Vein endothelial cell (primary cell): ENCODE measurements at places on chromosomes 3 and 15. TPM values are rescaled to one million over a fixed set of nuclear protein-coding genes. Genes with fewer than 3 reads are reported as not detected.

Gene TRH
- not detected in 2 replicates for total RNA-seq

Gene GXYLT2
- total RNA-seq: 1.1 and 2.3 TPM in 2 replicates

Gene MRPS25
- total RNA-seq: 19.9 and 22.4 TPM in 2 replicates

Gene SLC12A1
- total RNA-seq: not detected in 2 replicates

Gene PARP9
- total RNA-seq: 7.5 and 9.6 TPM in 2 replicates

Gene DGKG
- total RNA-seq: 0.29 and 0.33 TPM in 2 replicates

Gene KNG1
- not detected in 2 replicates for total RNA-seq

Gene C15orf61
- 2.6 and 3.3 TPM in 2 replicates for total RNA-seq

Gene SYNPR
- total RNA-seq: not detected in 2 replicates

Gene WDR76
- 10.1 and 28.7 TPM in 2 replicates for total RNA-seq

Gene EPHB3
- not detected in 2 replicates for total RNA-seq

Gene COL6A5
- total RNA-seq: not detected in 2 replicates

Gene TMEM266
- total RNA-seq: under 0.01 TPM in 1 of 2 replicates, not detected in the other

Gene C2CD4B
- 37.4 and 58.1 TPM in 2 replicates for total RNA-seq

Gene HESX1
- total RNA-seq: 0.33 and 0.67 TPM in 2 replicates

Gene LCTL
- total RNA-seq: not detected in 2 replicates

Gene CCR1
- total RNA-seq: not detected in 2 replicates

Gene C3orf85
- total RNA-seq: not detected in 2 replicates
